ENCODE measurements at places on chromosomes 5 and 9. TPM values are rescaled to one million over a fixed set of nuclear protein-coding genes. Genes with fewer than 3 reads are reported as not detected.

The PCAT7 gene
- 1.3 TPM for total RNA-seq

The C9orf57 gene
- not detected for total RNA-seq

The CDH6 gene
- total RNA-seq = 5.3 TPM

The PLCXD3 gene
- total RNA-seq = 0.38 TPM

The GLRA1 gene
- total RNA-seq = not detected

The PCDHB14 gene
- total RNA-seq = 0.26 TPM

The MARCOL gene
- total RNA-seq = not detected

The SELENOP gene
- total RNA-seq = 56.9 TPM

The SLC46A2 gene
- not detected for total RNA-seq

The SYNPO gene
- total RNA-seq = 0.63 TPM

The FABP6 gene
- 0.48 TPM for total RNA-seq

The PCDHA7 gene
- total RNA-seq = 0.28 TPM

The KCNV2 gene
- total RNA-seq = 1.4 TPM

The LRRC14B gene
- total RNA-seq = 0.44 TPM

The OMD gene
- not detected for total RNA-seq

The ZNF618 gene
- total RNA-seq = 6.6 TPM

The TAS2R1 gene
- total RNA-seq = not detected

The SLC34A3 gene
- 0.03 TPM for total RNA-seq

The PCDHB6 gene
- total RNA-seq = not detected

The PCSK1 gene
- total RNA-seq = 9.2 TPM

The C1QTNF3 gene
- total RNA-seq = 0.59 TPM

The PCDHA8 gene
- 0.11 TPM for total RNA-seq

The AGXT2 gene
- total RNA-seq = not detected

The RNF44 gene
- total RNA-seq = 75.6 TPM

Measured in H7 (cell line).